ENCODE measurements at places on chromosomes 3 and 15. TPM values are rescaled to one million over a fixed set of nuclear protein-coding genes. Genes with fewer than 3 reads are reported as not detected.
A peak's percentile ranks its signal among the peaks of the same experiment; 100 is the strongest.

DNA sequence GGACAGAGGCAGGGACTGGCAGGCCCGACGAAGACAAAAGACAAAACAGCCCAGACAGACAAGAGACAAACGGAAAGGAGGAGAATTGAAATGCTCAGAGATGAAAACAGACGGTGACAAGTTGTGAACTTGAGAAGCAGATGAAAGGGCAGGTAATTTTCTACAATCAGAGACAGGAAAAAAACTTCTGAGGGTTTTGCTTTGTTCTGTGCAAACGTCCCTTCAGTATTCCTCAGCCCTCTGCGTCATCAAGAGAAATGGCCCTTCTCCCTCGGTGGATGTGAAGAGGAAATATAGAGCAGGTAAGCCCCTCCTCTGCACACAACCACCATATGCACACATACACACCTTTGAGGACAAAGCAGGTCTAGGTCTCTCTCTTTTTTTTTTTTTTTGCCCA is 206.6 kb downstream of the UACA start:
- DNase-seq: no peak

DNA sequence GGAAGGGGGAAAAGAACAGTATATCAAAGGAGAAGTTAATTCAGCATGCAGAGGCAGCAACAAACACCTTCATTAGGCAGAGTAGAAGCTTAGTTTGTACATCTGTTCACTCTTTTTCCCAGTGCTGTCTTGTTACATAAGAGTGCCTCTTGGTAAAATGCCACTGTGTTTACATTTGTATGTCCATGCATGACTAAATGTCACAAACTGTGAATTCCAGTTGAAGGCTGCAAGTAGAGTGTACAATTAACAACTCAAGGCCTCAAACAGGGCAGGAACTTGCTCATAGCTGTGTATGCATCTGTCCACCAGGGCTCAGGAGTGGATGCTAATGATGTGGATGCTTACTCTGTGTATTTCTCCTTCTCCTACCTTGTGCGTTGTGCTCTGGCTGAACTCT is 214.2 kb upstream of the TPM1 start:
- H3K36me3 ChIP-seq: no peaks in the 10 kb centered on the region
- no peak for DNase-seq
- peaks cover 8% of the 10 kb centered on the region for H3K4me1 ChIP-seq
- no peaks in the 10 kb centered on the region for H3K27me3 ChIP-seq

DHFR2 gene
- 7.9 TPM for total RNA-seq

CIB1 gene
- total RNA-seq: 53.3 TPM

DNA sequence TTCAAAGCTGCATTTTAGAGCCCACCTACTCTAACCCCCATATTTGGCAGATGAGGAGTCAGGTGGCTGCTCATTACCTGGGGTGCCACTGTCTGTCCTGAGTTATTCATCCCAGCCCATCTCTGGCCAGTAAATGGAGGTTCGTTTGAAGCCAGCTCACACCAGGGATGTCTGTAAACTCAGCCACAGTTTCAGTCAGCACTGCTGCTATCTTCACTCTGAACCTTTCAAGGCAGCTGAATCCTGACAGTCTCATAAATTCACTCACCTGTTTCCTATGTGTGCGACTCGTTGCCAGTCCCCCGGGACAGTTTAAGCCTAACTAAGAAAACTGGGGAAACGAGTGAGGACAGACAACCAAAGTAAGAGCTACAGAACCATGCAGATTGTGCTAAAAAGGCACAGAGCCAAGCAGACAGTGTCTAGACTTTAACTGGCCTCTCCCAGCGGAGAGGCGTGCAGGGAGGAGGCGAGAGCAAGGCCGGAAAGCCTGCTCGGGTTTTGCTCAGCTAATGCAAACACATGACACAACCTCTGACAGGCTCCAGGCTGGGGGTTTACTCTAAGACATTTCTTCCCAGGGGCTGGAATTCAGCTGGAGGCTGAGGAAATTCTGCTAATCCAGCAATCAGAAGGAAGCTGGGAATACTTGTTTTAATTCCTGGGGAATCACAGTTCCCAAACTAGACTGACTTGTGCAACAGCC is 12.0 kb downstream of the FSTL1 start:
- peak overlapping the region; percentile 92 for H3K27ac ChIP-seq
- no peaks in the 10 kb centered on the region for H3K36me3 ChIP-seq
- peak; percentile 79 for DNase-seq
- H3K4me1 ChIP-seq: peaks cover 33% of the 10 kb centered on the region

DNA sequence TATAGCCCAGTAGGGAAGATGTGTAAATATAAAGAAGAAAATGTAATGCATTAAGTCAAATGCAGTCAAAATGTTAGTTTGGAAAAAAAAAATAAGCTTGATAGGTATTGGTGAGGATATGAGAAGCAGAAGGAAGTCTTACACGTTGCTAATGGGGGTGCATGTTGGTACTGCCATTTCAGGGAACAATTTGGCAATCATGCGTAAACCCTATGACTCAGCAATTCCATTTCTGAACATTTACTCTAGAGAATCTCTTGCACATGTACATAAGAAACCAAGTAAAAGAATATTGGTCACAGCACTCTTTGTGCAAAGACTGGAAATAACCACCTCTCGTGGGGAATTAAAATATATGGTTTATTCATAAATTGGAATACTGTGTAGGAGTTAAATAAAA is 35.5 kb upstream of the TIMP4 start:
- H3K4me3 ChIP-seq: no peak overlapping the region
- peaks cover 15% of the 10 kb centered on the region for H3K4me1 ChIP-seq
- H3K36me3 ChIP-seq: no peaks in the 10 kb centered on the region
- H3K27me3 ChIP-seq: no peaks in the 10 kb centered on the region

KLHL6 gene
- total RNA-seq: 0.16 TPM

PLA2G4F gene
- total RNA-seq: 1.1 TPM

GRCh38 chr3:194278186-194278845 is 72.8 kb downstream of the CPN2 start:
- no peaks in the 10 kb centered on the region for H3K27me3 ChIP-seq
- H3K4me1 ChIP-seq: peaks cover 38% of the 10 kb centered on the region
- H3K27ac ChIP-seq: peak overlapping the region; percentile 94
- DNase-seq: no peak
- no peaks in the 10 kb centered on the region for H3K36me3 ChIP-seq
- H3K4me3 ChIP-seq: no peak overlapping the region

DNA sequence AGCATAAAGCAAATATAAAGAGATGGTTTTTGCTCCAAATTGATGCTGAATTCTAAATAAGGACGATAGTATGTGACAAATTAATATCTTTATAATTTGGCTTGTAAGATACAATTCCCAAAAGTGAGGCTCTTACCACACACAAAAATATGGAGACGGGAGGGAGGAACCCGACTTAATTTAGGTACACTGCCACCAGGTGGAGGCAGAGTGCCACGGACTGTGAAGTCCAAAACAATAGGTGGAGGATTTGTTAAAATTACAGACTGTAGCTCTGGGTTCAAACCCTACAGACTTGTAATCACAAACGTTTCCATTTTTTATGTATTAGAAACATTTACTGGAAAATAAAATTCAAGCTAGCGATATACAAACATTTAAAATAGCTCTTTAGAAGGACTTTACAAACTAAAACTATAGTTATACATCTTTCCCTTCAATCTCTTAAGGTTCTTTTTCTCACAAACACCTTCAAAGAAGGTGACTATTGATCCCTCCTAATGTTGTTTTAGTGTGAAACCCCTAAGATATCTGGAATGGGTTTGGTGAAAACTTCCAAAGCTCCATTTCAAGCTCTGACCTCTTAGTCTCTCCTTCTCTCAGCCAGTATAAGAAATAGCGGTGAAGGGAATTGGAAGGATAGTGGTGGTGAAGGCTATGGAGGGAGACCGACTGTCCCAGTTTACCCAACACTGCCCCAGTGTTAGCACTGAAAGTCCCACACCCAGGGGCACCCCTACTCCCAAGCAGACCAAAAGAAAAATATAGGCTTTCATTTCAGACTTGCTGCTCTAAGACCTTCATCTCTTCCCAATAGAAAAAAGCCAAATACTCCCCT is 89.7 kb downstream of the AQP9 start:
- no peak overlapping the region for H3K27ac ChIP-seq
- DNase-seq: peak; percentile 83
- no peaks in the 10 kb centered on the region for H3K27me3 ChIP-seq
- H3K4me1 ChIP-seq: peaks cover 16% of the 10 kb centered on the region
- no peaks in the 10 kb centered on the region for H3K36me3 ChIP-seq
- H3K4me3 ChIP-seq: no peak overlapping the region

DNA sequence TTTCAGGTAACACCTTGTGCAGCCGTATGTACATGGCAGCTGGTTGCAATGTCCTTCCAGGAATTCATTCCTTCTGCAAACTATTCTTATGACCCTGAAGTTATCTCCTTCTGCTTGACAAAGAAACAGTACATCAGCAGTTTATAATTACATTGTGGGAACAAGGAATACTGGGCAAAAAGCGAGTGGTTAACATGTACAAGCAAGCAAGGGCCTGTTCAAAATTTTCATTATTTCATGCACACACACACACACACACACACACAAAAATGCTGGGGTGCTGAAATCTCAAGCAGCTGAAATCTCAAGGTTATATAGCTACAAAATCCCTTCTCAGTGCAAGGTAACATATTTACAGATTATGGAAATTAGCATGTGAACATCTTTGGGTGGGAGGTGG is 30.7 kb downstream of the GTPBP8 start:
- no peaks in the 10 kb centered on the region for H3K36me3 ChIP-seq
- no peak for DNase-seq
- no peak overlapping the region for H3K4me3 ChIP-seq

DNA sequence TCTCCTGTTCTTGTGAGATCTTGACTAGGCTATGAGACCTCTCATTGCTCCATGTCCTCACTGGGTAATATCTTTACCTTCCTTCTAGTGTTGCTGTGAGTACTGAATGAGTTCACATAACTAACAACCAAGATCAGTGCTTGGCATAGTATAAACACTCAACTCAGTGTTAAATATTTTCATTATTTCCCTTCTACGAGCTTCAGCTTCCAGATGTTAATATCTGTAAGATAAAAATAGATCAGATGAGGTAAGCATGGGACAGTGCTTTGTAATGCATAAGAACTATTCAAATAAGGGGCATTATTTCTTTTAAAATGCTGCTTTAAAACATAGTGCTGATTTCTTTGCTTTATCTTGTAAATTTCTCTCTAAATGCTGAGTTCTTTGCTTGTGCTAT is 130.8 kb downstream of the DIPK2A start:
- DNase-seq: no peak
- H3K27me3 ChIP-seq: no peaks in the 10 kb centered on the region
- H3K4me3 ChIP-seq: no peak overlapping the region
- H3K36me3 ChIP-seq: no peaks in the 10 kb centered on the region
- H3K27ac ChIP-seq: no peak overlapping the region

- H3K27ac ChIP-seq: no peak overlapping the region
- H3K4me3 ChIP-seq: no peak overlapping the region
- no peaks in the 10 kb centered on the region for H3K36me3 ChIP-seq
- no peaks in the 10 kb centered on the region for H3K4me1 ChIP-seq
- DNase-seq: no peak
- no peaks in the 10 kb centered on the region for H3K27me3 ChIP-seq
These were observed 17.9 kb upstream of the COPG1 start for GRCh38 chr3:129231331-129232119.

GRCh38 chr15:51907136-51907862 is 64.3 kb downstream of the LEO1 start:
- no peaks in the 10 kb centered on the region for H3K4me1 ChIP-seq
- H3K27ac ChIP-seq: peak overlapping the region; percentile 73
- no peaks in the 10 kb centered on the region for H3K27me3 ChIP-seq
- no peak overlapping the region for H3K4me3 ChIP-seq
- H3K36me3 ChIP-seq: no peaks in the 10 kb centered on the region

- H3K4me3 ChIP-seq: no peak overlapping the region
- no peaks in the 10 kb centered on the region for H3K36me3 ChIP-seq
- H3K4me1 ChIP-seq: no peaks in the 10 kb centered on the region
- no peaks in the 10 kb centered on the region for H3K27me3 ChIP-seq
These were observed 22.9 kb downstream of the MBNL1 start for GRCh38 chr3:152291649-152292066.

HTR3E gene
- not detected for total RNA-seq

DNA sequence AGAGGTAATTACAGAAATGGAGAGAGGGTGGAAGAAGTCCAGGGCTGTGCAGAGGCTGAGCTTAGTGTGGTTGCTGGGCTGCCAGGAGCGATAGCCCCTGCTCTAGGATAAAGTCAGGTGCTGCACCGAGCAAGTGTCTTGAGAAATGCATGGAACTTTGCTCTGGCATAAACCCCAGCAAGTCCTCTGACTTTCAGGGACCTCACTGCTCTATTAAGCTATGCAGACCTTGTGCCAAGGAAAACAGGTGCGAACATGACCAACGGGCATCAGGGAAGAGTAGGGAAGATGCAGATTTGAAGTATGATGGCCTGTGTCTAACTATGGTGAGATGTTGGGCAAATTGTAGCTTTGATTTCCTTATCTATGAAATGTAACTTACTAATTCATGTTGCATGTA is 416.8 kb downstream of the NR2F2 start:
- no peaks in the 10 kb centered on the region for H3K4me1 ChIP-seq
- no peak overlapping the region for H3K27ac ChIP-seq
- DNase-seq: no peak
- no peaks in the 10 kb centered on the region for H3K36me3 ChIP-seq
- H3K4me3 ChIP-seq: no peak overlapping the region
- no peaks in the 10 kb centered on the region for H3K27me3 ChIP-seq

LRTM1 gene
- total RNA-seq: not detected

TNNC1 gene
- total RNA-seq: 15.0 TPM

DNA sequence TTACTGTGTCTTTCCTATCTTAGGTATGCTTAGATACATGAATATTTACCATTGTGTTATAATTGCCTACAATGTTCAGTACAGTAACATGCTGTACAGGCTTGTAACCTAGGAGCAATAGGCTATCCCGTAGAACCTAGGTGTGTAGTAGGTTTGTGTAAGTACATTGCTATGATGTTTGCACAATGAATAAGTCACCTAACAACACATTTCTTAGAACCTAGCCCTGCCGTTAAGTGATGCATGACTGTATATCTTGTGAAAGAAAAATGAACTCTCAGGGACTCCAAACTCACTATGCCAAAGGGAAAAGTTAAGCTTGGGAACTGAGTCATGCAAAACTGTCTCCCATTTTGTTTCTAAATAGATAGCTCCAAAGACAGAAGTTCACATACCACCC is 91.5 kb upstream of the ACP3 start:
- H3K36me3 ChIP-seq: no peaks in the 10 kb centered on the region
- DNase-seq: peak; percentile 35
- no peaks in the 10 kb centered on the region for H3K27me3 ChIP-seq
- peak overlapping the region; percentile 57 for H3K27ac ChIP-seq
- H3K4me1 ChIP-seq: no peaks in the 10 kb centered on the region

CLDN16 gene
- 0.77 TPM for total RNA-seq

GRCh38 chr3:53139906-53140846 is 9.9 kb upstream of the RFT1 start:
- no peak overlapping the region for H3K27ac ChIP-seq
- H3K4me1 ChIP-seq: peaks cover 3% of the 10 kb centered on the region
- H3K4me3 ChIP-seq: no peak overlapping the region
- no peaks in the 10 kb centered on the region for H3K27me3 ChIP-seq
- no peak for DNase-seq
- H3K36me3 ChIP-seq: no peaks in the 10 kb centered on the region

All from hepatocyte (in vitro differentiated cells).